ENCODE measurements at places on chromosomes 7 and 10. TPM values are rescaled to one million over a fixed set of nuclear protein-coding genes. Genes with fewer than 3 reads are reported as not detected.

Gene OIT3
- 9.9 TPM for polyA plus RNA-seq

DNA sequence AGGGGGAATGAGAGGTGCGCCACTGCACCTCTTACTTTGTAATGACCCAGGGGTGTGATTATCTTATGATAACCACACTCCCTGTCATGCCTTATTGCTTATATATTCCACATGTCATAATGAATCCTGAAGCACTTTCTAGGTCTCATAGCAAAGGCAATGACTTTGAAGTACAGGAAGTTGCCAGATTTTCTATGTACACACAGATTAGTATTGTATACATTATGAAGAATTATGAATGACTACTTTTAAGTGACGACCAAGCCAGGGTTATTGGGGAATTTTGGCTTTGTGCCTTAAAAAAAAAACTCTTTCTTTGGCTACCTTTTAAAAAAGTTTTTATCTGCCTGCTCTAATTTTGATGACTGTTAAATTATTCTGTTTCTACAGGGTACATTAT, 269.6 kb downstream of the MDFIC start:
- no peak for DNase-seq

GRCh38 chr7:48140001-48140681, 31.1 kb upstream of the ABCA13 start:
- no peak for DNase-seq

DNA sequence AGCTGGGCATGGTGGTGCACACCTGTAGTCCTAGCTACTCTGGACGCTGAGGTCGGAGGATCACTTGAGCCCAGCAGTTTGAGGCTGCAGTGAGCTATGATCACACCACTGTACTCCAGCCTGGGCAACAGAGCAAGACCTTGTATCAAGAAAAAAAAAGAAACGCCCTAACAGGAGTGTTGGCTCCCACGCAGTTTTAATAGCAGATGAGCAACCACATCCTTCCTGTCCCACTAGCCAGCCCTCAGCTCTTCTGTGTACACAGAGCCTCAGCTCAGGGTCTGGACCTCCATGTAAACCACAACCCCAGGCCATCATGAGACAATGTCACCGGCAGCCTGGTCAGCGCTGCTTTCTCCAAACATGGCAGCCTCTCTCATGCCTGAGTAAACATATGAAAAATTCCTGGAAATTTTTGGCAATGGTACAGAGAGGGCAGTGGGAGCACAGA, 108.2 kb downstream of the PIP4K2A start:
- DNase-seq, result peak; percentile 17

Gene GPR146
- 4.0 TPM for polyA plus RNA-seq

- no peak for DNase-seq
Observed at GRCh38 chr7:8590791-8591190, 157.4 kb downstream of the NXPH1 start.

DNA sequence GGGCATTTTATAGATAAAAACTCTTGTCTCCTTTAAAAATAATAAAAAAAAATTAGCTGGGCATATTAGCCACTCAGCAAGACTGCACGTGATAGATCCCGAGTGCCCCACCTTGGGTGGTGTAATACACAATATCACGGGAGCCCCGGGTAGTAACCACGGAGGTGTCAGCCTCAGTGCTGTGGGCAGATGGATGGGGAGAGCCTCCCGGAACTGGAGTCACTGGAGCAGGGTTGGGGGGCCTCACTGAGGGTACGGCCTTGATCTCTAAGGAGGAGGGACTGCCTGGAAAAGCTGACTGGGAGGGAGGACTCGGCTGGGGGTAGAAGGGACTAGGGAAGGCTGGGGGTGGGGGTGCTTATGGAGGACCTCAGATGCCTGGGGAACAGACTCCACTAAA, 12.6 kb downstream of the LEP start:
- no peak for DNase-seq

Gene NOD1
- 7.5 TPM for polyA plus RNA-seq

Gene CHST15
- 9.4 TPM for polyA plus RNA-seq

Gene EPDR1
- 5.8 TPM for polyA plus RNA-seq

Gene ACTL6B
- 2.9 TPM for polyA plus RNA-seq

DNA sequence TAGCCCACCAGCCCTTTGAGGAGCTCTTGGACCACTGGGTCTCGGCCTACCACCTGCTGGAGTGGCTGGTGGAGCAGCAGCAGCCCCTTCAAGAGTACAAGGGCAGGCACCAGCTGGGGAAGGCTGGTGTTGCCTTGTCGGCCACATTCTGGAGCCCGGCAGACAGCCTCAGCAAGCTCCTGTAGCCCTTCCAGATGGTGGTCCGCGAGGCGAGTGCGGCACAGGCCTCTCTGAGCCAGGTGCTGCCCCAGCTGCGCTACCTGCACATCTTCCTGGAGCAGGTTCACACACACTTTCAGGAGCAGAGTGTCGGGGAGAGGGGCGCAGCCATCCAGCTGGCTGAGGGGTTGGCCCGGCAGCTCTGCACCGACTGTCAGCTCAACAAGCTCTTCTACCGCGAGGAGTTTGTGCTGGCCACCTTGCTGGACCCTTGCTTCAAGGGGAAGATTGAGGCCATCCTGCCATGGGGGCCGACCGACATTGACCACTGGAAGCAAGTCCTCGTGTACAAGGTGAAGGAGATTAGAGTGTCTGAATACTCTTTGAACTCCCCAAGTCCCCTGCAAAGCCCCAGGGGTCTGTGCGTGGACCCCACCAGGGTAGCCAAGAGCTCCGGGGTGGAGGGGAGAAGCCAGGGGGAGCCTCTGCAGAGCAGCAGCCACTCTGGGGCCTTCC, 7.0 kb upstream of the ACTR3C start:
- no peak for DNase-seq

Gene MMP21
- 0.28 TPM for polyA plus RNA-seq
